ENCODE measurements at places on chromosomes 3 and 15.

DNA sequence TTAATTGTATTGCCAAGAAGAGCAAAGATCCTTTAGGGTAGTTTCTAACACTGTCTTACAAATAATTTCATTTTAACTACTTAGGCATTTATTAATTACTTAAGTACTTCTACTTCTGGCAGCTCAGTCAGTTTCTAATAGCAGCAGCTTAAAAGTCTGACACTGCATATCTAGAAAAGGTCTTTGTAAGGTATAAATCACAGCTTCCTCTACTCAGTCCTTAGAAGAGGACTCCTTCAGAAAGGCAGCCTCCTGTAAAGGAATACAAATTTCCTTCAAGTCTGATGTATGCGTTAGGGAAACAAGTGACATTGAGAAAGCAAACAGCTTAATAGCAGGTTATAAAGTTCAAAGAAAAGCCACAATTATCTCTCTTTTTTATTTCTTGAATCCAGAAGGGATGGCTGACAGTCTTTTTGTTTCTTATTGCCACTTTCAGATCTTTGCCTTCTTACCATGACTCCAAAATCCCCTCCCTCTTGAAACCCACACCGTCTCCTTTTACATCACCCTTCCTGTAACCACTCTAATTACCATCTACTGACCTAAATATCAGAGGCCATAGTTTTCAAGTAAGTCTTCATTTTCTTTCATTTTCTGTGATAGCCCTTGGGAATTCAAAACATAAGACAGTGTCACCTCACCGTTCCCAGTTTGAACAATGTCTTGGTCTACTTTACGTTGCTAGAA lies 109.5 kb downstream of the CGGBP1 start:
- DNase-seq, result no peak

DNA sequence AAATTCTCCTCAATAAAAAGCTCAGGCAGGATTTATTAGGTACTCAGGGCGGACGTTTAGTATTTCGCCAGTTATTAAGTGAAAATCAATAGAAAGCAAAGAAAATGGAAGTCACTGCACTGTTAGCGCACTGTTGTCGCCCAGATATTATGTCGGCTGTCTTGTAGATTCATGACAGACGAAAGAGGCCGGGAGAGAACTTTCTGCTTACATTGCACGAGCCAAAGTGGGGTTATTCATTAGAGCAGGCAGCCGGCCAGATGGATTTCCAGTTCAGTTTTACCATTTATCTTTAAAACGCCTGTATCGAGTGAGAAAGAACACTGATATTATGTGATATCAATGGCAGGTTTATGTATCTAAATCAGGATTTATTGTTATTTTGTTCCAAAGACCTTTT lies 866.0 kb upstream of the NR2F2 start:
- no peak for DNase-seq

GRCh38 chr15:88391006-88391405 lies 76.2 kb downstream of the MRPL46 start:
- DNase-seq, result no peak

DNA sequence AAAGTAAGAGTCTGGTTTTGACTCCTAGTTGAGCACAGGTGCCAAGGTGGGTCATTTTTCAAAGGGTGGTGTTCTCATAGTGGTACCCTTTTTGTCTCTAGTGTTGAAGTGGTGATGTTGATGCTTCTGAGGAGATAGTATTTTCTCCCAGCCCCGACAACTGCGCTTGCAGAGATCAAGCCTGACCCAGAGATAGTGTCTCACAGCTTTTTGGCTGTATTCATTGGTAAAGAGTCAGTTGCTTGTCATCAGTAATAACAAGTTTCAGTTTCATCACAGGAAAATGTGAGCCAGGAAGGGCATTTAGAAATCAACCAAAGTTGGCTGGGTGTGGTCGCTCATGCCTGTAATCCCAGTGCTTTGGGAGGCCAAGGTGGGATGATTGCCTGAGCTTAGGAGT lies 139.3 kb downstream of the NFKBIZ start:
- DNase-seq, result no peak

DNA sequence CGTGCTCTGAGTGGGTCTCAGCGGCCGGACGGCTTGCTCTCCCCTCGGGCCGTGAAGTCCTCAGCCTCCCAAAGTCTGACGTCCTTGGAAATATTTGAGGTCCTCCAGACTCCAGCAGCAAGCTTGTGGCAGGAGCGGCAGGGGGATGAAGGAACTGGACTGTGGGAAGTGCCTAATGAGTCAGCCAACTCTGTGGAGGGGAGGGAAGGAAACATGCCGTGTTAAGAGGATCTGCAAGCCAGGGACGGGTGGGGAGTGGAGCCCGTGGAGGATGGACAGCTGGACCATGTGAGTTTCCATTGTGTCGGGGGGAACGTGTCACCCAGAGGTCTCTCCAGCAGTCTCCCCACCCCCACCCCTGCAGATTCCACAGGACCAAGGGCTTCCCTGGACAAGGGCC lies 39.4 kb upstream of the IDH2 start:
- DNase-seq, result no peak

DNA sequence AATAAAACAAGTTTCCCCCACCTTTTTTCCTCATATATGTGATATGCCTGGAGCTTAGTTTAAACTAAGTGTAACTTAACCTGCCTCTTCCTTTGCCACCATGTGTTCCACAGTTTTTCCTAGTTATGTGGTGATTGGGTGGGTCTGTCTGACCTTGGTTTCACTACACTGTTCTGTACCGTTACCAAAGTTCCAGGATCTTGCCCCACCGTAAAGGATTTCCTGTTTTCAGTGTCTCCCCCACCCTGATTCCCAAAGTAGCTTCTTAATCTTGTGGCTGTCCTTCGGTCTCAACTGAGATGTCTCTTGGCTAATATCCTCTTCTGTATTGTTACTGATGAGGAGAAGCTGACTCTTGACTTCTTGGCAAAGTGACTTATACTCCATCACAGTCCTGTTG lies 6.4 kb upstream of the MGA start:
- DNase-seq, result no peak

- no peak for DNase-seq
Observed at GRCh38 chr3:107634099-107634489, 111.3 kb downstream of the BBX start.

- no peak for DNase-seq
Observed at GRCh38 chr3:128080323-128081080, 28.3 kb downstream of the SEC61A1 start.
